ENCODE measurements at places on chromosomes 1 and 21. TPM values are rescaled to one million over a fixed set of nuclear protein-coding genes. Genes with fewer than 3 reads are reported as not detected.

GRCh38 chr1:198778049-198778448, 139.2 kb downstream of the PTPRC start:
- no peak for DNase-seq

GRCh38 chr1:15649937-15650336, 32.7 kb downstream of the DDI2 start:
- no peak for DNase-seq

DNA sequence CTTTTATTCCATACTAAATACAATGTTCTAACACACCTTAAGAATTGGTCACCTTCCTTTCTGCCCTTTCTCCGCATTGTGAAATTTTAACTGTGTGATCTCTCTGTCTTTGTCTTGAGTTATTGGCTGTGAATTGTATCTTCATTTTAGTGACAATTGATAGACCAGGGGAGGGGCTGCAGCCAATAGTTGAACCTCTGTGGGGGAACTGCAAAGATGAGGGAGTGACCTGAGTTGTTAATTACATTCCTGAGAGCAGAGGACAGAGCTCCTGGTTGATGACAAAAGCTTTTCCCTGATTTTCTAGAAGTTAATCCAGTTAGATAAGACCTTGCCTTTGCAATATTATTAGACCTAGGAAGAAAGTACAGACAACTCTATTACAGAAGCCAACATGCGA, 1535.7 kb downstream of the BRINP3 start:
- no peak for DNase-seq

DNA sequence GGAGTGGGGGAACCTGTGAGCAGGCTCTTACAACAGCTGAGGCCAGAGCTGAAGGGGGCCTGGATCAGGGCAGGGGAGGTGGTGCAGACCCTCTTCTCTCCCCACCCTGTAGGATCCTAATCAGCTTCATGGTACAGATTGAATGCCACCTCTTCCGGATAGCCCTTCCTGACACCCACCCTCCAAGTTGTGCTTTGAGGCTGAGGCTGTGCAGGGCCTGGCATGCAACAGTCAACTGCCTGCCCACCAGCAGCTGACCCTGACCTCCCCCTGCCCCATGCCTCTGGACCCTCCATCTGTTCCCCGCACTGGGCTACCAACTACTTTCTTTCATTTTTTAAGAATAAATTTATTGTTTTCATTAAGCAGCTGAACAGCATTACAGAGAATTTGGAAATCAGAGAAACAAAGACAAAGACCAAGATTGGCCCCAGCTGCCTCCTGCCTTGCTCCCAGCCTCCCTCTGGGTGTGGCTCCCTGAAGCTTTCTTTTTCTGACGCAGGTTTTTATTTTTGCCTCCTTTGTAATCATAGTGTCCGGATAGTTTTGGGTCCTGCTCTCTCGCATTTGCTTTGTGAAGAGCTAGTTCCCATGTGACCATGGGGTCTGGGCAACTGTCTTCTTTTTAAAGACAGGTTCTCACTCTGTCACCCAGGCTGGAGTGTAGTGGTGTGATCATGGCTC, 12.8 kb downstream of the ZNF362 start:
- no peak for DNase-seq

- DNase-seq: no peak
Observed at GRCh38 chr21:34625030-34625593, 10.2 kb upstream of the RCAN1 start.

- DNase-seq: no peak
Observed at GRCh38 chr1:155607708-155608107, 2.3 kb upstream of the MSTO1 start.

DNA sequence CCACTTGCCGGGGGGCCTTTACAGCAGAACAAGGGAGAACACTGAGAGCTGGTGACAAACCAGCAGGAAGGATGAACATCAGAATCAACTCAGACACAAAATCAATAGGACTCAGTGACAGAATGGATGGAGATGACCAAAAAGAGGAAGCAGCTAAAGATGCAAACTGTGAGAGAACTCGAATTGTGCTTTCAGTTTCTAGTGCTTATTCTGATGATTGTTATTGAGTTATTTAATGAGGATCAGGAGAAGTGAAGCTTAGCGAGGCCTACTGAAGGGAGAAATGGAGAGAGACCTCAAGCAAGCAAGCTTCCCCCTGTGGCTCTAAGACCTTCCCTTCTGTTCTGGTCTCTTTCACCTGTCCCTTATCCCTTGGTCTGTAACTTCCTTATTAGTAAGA, 30.3 kb upstream of the TMEM125 start:
- DNase-seq: no peak

GRCh38 chr1:112703706-112704105, 3.2 kb downstream of the RHOC start:
- DNase-seq: no peak

- no peak for DNase-seq
Observed at GRCh38 chr1:162197041-162197531, 127.6 kb downstream of the NOS1AP start.

DNA sequence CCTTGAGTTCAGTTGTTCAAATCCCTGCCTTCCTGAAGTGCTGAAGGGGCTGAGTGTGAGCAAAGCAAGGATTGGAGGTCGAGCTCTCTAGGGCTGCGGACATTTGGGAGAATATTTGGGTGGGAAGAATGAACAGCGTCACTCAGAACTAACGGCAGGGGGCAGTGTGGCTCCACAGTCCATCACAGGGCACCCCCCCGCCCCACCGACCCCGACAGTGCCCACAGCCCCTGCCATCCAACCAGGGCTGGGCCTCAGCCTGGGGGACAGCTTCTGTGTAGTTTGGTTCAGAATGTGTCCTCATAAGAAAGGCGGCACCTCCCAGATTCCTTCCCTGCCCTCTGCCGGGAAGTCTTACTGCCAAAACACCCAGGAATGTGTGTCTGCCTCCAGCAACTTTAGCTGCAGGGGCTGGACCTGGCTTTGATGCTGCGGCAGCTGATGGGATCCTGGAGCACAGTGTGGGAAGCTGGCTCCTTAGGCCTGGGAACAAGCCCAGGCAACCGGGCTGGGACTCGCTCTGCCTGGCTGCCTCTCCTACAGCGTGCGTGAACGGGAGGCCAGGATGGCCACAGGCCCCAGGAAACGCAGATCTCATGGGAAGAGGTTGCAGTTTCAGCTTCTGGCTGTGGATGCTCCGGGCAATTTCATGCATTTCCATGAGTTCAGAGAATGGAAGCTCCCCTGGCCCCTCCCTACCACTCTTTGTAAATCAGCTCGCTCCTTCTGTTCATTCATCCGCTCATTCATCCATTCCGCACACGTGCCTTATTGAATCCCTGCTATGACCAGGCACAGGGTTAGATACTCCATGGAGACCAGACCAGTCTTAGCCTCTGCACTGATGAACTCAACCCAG, 104.9 kb upstream of the TMPRSS2 start:
- no peak for DNase-seq

DNA sequence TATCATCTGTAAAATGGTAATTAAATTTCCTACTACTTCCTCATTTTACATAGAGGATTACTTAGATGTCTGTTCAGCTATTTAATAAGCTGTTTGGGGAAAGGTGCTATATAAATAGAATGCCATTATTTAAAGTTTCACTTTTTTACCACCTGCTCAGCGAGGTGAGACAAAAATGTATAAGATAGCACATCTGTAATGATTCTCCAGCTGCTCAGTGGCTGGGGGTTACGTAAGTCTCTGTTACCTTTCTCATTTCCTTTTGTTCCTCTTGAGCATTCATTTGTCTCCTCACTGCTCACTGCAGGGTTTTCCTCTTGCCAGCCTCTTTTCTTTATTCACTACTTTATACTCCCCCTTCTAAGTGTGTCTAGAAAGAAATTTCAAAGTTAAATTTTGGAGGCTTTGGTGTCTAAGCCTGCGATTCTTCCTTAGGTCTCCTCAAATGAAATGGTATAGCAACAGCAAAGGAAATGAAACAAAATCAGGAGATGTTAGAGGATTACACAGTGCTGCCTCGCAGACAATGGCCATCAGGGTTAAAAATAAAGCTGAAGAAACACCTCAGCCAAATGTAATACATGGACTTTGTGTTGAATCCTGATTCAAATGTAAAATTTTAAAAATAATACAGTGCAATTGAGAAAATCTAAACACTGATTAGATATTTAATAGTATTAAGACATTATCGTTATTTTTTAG, 6.8 kb downstream of the RGS8 start:
- DNase-seq: no peak

- DNase-seq: no peak
Observed at GRCh38 chr1:2093636-2094035, 43.4 kb downstream of the PRKCZ start.

- DNase-seq: no peak
Observed at GRCh38 chr21:14401217-14401616, 18.3 kb upstream of the HSPA13 start.

- DNase-seq: no peak
Observed at GRCh38 chr1:92877792-92878191, 46.0 kb downstream of the RPL5 start.

DNA sequence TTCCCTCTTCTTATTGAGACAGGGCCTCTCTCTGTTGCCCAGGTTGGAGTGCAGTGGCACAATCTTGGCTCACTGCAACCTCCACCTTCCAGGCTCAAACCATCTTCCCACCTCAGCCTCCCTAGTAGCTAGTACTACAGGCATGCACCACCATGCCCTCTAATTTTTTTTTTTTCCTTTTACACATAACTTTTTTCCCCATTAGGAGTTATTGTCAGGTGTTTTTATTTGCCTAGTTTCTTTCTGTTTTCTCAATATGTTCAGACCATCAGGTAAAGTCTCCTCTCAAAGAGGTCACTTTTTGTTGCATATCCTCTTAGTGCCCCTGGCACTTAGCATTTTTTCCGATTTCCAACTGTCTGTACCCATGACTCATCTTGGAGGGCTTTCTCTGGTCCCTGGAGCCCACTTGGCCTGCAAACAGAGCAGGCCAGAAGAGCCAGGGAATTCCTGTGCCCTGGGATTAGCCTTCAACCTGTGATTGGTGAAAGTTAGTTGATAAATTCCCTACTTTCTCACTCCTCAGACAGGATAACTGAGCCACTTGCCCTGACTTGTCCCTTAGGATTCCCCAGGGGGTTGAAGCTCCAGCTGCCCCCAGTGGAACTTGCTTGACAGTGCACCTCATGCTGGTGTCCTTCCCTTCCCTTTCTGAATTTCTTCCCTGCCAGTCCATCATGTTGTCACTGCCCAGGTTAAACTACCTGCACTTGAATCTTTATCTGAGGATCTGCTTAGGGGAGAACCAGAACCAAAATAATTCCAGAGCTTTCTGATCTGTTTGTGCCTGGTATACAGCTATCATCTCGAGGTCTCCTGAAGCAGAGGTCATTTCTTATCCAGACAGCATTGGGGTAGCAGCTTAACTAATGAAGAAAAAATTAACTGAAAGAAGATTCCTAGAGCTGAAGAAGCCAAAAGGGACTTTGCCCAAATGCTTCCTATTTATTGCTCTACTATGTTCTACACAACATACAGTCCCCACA, 2.4 kb downstream of the NTPCR start:
- no peak for DNase-seq

GRCh38 chr21:41403966-41404365, 22.1 kb upstream of the MX1 start:
- DNase-seq: no peak

DNA sequence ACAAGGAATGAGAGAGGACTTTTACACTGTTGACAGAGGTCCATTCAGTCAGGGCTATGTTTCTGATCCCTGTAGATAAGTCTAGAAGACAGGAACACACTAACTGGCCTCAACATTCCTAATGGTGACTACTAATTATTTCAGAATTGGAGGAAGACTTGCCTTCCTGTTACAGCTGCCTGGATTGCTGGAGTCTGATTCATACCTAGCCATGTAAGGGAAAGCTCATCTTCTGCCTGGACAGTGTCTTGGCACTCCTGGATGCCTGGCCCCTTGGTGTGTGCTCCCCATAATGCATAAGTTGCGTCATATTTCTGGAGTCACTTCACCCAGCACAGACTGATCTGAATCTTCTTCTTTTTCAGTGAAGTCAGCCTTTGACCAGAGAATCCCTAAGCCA, 326.0 kb upstream of the RUNX1 start:
- DNase-seq: no peak

DNA sequence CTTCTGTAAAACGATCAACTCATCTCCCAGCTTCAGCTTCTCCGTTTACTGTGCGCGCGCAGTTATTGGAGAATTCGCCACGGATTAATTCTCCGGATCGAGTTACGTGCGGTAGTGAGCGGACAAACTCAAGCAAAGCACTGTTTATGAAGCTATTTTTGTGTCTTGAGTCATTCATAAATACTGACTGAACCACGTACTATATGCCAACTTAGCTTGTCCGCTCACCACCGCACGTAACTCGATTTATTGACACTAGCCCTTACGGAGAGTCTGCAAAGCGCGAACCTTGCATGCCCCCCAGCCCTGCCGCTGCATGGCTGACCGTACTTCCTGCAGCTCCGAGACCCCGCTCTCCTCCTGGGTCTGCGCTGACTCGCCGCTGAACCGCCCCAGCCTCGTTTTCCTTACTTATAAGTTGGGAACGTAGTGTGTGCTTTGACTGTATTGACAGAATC, 773 bp downstream of the CHD1L start:
- no peak for DNase-seq

DNA sequence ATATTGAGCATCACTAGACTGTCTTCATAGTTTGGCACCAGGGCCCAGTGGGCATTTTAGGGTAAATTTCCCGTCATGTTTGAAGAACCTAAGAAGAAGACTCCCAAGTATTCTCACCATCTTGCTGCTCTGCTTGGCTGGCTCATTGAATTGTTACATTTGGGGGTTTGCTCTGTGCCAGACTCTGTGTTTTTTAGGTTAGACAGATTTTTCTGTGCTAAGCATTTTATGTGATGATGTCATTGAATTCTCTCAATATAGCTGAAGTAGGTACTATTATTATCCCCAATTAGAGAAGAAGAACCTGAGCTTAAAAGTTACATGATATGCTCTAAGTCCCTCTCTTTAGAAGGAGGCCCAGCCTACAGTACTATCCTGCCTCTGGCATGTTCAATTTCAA, 28.0 kb upstream of the DNASE2B start:
- DNase-seq: no peak

DNA sequence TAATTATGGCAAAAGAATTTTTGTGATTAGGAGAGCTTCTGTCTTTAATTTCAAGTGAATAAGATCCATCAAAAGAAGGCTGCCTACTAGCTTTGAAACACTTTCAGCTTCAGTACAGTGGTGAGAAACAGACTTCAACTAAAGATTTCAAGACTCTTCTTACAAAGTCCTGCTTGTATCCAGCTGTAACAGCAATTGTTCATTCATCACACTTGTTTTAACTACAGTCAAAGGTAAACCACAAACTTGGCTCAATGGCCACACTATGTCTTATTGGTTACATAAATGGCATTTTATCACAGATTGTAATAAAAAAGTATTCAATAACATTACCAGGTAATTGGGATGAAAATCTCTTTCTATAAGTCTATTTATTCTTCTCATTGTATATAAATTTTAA, 59.2 kb downstream of the WARS2 start:
- no peak for DNase-seq

RGS7 gene
- not detected for total RNA-seq

BEST4 gene
- 0.91 TPM for total RNA-seq

ANGPTL3 gene
- total RNA-seq: not detected

GPN2 gene
- 43.1 TPM for total RNA-seq

CYP4A22 gene
- total RNA-seq: not detected

IGSF8 gene
- total RNA-seq: 35.0 TPM

CFAP74 gene
- not detected for total RNA-seq

TMCO4 gene
- total RNA-seq: 16.1 TPM
